NCI-H446 treated with DMSO at 0.1 percent for 48 hours (cell line): ENCODE measurements at places on chromosomes 6 and 20.

- DNase-seq: no peak
Measured at GRCh38 chr6:126944512-126944911, 174.0 kb upstream of the RSPO3 start.

DNA sequence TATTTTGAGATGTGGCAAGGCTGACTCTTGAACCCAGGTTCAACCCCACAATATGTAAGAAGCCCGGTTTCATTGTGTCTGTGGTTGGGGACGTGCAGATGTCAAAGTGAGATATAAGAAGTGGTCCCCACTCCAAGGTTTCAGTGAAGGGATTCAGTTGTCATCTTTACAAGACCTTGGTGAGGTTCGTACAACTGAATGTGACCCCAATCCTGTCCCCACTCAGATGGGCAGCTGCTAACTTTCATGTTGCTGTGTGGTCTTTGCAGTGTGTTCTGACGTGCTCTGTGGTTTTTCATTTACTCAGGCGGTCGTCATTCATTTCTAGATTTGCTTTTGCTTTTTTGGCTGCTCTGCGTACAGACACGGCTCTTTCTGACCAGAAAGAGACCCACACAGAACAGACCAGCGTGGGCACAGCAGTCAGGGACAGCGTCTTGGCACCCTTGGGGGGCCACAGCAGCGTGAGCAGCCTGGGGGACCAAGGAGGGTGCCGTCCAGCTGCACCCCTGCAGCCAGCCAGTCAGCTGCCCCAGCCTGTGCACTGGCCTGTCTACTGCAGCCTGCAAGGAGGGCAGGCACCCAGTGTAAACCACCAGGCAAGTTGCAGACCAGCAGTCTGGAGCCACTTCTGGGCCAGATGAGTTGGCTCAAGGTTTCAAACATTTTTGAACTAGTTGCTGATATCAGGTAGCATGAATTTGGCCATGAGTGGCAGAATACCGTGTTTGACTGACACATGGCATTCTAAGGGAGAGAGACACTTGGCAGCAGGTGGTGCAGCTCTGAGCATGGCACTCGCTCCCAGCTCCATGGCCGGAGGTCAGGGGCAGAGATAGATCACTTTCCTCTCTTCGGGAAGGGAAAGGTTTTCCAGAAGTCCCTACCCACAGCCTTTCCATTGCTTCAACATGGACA is 49.4 kb upstream of the IRF4 start:
- no peak for DNase-seq

DNA sequence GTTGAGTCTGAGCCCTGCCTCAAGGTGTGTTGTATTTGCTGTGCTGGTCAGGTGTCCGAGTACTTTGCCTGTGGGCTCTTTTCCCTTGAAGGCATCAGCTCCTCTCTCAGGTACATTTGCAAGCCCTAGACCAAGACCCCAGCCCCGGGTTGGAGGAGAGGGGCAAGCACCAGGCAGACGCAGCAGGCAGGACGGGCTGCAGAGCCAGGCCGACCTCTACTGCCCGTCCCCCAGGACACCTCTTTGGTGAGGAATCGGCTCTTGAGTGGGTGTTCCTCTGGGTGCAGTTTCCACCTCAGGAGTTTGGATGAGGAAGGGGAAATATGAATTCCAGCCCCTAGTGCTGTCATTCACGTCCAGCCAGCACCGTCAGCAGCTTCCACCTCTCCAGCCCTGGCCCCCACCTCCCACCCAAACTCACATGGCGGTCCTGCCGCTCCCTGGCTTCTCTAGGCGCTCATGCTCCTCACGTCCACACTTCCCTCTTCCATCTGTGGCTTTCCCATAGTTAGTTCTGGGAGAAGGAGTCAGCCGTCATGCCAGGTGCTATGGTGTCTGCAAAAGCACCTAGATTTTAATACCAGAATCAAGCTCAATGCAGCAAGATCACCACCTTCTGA is 183.9 kb downstream of the DLL1 start:
- no peak for DNase-seq

DNA sequence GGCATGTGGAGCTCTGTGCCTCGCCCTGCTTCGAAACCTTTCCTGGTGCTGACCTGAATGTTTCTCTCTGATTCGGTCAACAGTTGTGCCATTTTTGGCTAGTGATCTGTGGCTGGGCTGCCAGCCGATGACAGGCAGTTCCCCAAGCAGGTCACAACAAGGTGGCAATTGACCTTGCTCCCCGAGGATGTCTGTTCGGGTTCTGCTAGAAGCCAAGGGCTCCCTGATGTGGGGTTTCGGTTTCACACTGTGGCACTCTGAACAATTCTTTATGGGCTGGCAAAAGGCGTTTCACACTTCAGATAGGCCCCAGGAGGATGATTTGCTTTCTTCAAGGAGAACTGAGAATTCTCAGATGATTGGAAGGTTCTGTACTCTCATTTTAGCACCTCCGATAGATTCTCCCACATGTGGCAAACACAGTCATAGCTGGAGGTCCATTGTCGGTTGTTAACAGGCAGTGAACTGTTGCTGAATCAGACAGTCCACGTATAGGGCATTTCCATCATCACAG is 135.6 kb downstream of the SLC24A3 start:
- no peak for DNase-seq

DNA sequence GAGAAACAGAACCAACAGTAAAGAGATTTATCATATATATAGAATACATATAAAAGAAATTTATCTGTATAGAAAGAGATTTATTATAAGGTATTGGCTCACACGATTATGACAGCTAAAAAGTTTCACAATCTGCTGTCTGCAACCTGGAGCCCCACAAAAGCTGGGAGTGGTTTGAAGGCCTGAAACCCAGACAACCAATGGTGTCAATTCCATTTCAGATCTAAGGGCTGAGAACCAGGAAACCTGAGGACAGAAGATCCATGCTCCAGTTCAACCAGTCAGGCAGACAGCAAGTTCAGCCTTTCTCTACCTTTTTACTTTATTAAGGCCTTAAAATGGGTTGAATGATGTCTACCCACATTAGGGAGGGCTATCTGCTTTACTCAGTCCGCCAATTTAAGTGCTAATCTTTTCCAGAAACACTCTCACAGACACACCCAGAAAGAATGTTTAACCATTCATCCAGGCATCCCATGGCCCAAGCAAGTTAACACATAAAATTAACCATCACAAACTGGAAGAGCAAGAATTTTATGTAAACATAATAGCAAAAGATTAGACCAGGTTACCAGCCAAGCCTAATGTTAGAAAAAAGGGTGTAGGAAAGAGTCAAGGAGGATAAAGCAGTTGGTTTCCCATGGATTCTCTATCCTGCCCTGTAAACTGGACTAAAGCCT is 170.9 kb downstream of the FUT9 start:
- DNase-seq: no peak

DNA sequence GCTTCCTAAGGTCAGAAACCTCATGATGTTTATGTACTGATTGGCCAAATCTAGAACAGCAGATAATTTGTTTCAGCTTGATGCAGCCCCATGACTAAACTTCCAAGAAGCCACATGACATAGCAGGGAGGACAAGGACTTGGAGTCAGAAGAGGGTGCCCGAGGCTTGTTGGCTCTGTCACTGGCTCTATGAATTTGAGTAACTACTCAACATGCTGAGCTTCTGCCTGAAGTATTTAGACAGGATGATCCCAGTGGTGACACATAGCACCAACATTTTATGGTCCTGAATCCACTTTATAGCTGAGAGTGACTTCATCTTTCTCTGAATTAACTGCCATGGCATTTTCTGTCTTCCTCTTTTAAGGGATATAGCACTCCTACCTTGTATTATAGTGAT is 13.5 kb upstream of the TBX18 start:
- no peak for DNase-seq

DNA sequence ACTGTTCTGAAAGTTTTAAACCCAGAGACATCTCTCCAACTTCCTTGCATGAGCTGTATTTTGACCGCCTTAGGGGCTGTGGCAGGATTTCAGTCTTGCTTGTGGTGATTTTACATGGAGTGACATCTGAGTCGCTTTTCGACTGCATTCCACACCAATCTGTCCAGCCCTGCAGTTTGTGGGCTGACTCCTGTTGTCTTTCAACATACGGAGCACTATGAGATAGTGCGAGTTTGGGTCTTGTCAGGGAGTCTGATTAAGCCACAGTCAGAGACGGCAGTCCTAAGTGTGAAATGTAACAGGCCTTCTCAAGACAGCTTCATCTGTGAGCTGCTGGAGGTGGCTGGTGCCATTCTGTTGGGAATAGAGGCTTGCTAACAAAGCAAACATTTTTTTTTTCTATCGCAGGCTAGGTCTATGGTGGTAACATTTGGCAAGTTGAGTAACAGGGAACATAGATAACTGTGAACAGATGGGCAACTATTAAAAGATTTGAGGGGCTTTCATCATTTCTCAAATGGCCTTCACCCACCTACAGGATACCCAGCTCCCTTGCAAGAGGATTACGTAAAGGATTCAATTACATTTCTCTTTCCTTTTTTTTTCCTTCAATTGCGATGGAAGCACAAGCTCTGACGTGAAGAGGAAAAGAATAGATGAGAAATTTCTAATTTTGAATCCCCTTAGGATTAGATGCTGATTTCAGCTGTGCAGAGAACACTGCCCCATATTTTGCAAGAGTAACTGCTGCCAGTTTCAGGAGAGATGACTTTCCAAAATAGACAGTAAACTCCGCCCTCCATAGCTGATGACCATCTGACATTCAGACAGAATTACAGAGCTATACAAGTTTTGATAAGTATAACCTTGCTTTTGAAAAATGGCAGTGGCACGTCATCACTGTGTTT is 25.1 kb downstream of the CAP2 start:
- peak; percentile 87 for DNase-seq

DNA sequence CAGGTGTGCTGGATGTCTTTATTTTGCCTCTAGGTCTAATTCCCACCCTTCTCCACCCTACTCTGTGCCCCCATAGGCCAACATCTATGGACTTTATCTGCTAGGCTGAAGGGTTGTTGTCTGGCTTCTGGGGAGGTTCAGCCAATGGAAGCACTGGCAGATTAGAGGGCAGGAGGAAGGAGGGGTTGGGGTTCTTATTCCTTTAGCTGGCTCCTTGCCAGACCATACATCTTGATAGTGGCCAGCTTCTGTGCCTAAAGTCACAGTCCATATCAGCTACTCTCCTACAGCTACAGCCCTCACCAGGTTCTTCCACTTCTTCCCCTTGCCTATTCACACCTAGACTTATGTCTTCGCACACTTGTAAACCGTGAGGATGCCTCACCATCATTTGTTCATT is 41.1 kb downstream of the ROS1 start:
- no peak for DNase-seq

- no peak for DNase-seq
Measured at GRCh38 chr6:146870760-146871159, 272.0 kb downstream of the ADGB start.

DNA sequence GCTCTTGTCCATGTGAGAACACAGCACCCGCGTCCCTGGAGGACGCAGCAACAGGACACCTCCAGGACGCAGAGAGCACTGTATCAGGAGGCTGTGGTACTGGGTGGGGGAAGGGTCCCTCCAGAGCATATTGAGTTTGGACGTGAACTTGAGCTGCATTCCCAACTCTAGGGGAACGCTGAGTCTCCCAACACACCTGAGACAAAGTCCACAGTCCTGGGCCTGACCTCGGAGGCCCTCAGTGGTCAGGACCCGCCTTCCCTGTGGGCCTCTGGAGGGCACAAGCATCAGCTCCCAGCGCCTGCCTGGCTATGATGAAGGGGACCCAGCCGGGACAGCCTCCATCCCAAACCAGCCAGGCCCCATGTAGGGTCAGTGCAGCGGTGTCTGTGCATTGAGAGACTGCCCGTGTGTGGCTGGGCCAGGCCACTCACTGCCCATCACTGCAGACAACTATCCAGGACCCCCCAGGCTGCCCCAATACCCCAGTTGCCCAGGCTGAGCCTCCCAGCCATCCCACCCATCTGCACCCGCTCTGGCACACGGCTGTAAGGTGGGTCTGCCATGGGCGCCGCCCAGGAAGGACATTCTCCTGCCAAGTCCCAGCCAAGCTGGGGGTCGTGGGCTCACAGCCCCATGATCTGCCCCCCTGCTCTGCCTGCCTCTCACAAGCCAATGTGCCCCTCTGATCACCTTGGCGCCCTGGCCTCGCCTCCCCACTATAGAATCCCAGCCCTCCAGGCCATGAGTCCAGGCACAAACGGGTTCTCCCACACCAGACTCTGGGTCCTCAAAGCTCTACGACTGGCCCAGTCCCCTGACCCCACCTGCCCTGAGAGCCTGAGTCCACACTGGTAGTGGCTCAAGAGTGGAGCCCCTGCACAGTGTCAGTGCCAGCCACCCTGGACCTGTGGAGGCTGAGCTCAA is 115.7 kb downstream of the TAF4 start:
- no peak for DNase-seq

DNA sequence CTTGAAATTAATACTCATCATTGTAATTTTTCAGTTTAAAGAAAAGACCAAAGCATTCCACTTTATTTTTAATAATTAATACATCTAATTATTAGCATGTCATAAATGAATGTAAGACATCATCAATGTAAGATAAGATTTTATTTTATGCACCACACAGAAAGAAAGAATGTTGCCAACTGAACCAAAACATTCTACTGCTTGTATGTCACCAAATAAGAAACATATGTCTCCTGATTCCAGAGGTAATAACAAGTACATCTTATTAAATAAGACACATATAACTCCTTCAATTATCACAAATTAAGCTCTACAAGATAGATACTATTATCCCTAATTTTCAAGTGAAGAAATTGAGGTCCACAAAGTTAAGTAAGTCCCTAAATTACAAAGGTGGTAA is 189.5 kb downstream of the GMDS start:
- DNase-seq: no peak

DNA sequence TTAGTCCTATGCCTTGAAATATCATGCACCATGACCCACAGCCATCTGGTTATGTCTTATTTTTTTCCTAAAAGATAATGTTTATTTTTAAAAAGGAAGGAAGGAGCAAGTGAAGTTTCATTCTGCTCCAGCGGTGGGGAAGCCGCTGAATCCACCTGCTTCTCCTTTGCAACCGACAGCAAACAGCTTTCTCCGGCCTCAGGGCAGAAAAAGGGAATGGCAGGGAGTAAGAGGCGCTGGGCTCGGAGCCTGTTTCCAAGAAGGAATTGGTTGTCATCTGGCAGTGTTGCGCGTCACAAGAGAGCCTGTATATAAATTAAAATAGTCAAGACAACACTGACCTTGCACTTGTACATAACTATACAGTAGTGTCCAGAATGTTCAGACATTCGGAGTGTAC is 14.2 kb downstream of the GFRA4 start:
- DNase-seq: no peak

- DNase-seq: no peak
Measured at GRCh38 chr20:64035066-64035932, 683 bp upstream of the C20orf204 start.

GRCh38 chr20:38267296-38267695 is 6.8 kb upstream of the KIAA1755 start:
- DNase-seq: no peak

DNA sequence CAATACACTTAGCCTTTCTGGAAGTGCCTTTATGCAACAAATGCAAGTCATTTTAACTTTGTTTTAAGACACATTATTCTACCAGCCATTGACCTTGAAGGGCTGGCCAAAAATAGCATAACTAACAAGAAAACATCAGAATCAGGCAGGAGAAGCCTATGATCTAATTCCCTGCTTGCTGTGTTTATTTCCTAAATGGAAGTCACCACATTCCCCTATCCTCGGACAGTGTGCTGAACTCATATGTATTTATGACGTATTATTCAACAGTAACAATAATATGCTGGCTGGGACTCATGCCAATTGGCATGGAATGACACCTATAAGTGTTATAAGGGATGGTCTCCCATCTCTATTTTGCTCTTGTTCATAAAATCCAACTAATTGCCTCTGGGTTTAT is 140.7 kb downstream of the MAP3K7 start:
- no peak for DNase-seq
